Fibroblast of skin of right biceps (primary cell): ENCODE measurements at places on chromosomes 4 and X.

DNA sequence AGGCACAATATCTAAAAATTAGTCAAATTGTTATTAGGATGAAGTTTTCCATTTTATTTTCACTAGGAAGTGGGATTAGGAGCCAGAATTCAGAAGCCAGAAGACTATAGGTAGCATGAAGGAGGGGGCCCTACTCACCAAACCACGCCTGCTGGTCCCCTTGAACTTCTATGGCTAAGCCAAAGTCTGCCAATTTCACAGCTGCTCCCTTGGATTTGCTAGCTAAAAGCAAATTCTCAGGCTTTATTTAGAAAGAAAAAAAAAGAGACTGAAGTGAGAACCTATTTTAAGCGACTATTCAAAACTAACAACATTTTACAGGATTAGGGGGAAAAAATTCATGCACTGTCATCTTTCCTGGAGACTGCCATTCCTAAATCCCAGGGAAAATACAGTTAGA lies 224.3 kb downstream of the CAMK2D start:
- DNase-seq: no peak

- no peak for DNase-seq
Observed at GRCh38 chr4:185515248-185515647, 20.1 kb downstream of the PDLIM3 start.

DNA sequence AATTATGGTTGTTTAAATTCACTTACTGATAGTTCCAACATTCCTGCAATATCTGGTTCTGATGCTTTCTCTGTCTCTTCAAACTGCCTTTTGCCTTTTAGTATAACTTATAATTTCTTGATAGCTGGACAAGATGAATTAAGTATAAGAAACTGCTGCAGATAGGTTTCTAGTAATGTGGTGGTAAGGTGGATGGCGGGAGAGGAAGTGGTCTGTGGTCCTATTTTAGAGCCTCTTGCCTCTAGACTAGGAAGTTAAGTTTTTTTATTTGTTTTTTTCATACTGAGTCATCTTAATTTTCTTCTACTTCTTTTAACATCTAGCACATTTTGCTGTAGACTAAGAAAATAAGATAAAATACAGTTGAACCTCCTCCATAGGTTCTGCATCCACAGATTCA lies 310.0 kb downstream of the SLITRK2 start:
- DNase-seq: no peak

- DNase-seq: peak; percentile 44
Observed at GRCh38 chrX:53084043-53084570, 1.9 kb downstream of the TSPYL2 start.

GRCh38 chr4:25567253-25567652 lies 88.4 kb upstream of the SLC34A2 start:
- no peak for DNase-seq

DNA sequence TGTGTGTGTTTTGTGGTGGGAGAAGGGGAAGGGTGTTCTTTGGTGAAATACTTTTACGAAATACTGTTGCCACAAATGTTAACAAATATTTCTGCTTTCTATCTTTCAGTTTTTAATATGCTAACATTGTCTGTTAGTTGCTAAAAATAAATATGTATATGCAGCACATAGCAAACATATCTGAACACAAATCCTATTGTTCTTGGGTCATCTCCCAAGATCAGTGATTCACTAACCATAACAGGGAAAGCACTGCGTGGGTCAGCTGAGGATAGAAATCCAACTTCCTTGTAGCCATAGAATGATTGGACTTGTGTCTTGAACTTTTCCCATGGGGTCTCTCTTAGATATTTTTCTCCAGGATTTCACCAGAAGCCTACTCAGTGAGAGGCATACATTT lies 250.3 kb upstream of the FAM47A start:
- DNase-seq: peak; percentile 71

DNA sequence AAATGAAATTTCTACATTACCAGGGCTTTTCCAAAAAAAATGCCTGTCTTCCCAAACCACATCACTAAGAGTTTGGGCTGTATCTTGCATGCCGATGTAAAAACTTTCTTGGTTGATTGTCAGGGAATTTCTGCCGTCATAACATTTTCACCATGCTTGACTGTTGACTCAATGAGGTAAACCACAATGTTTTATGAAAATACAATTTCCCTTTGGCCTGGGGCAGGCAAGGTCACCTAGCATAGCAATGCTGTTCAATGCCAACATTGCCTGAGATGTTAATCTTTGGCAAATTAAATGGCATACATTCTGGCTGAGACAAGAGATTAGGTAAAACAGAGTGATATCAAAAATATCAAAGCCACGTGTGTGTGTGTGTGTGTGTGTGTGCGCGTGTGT lies 137.1 kb upstream of the TBL1X start:
- peak; percentile 79 for DNase-seq
